NCI-H526 (cell line): ENCODE measurements at places on chromosomes 7 and 10.

GRCh38 chr7:28177836-28178235, 2.8 kb downstream of the JAZF1 start:
- no peak for DNase-seq

- no peak for DNase-seq
Observed at GRCh38 chr10:12360461-12360860, 11.1 kb downstream of the CAMK1D start.

GRCh38 chr7:132805766-132806165, 229.5 kb upstream of the PLXNA4 start:
- no peak for DNase-seq

- DNase-seq = no peak
Observed at GRCh38 chr10:123655751-123656150, 10.4 kb upstream of the GPR26 start.

GRCh38 chr10:73648975-73649829, 6.6 kb downstream of the SYNPO2L start:
- DNase-seq = no peak

GRCh38 chr10:24814568-24815313, 91.1 kb upstream of the ARHGAP21 start:
- no peak for DNase-seq

- DNase-seq = no peak
Observed at GRCh38 chr7:143399151-143399550, 9.5 kb downstream of the EPHA1 start.

- DNase-seq = no peak
Observed at GRCh38 chr10:123760356-123761037, 94.3 kb downstream of the GPR26 start.

DNA sequence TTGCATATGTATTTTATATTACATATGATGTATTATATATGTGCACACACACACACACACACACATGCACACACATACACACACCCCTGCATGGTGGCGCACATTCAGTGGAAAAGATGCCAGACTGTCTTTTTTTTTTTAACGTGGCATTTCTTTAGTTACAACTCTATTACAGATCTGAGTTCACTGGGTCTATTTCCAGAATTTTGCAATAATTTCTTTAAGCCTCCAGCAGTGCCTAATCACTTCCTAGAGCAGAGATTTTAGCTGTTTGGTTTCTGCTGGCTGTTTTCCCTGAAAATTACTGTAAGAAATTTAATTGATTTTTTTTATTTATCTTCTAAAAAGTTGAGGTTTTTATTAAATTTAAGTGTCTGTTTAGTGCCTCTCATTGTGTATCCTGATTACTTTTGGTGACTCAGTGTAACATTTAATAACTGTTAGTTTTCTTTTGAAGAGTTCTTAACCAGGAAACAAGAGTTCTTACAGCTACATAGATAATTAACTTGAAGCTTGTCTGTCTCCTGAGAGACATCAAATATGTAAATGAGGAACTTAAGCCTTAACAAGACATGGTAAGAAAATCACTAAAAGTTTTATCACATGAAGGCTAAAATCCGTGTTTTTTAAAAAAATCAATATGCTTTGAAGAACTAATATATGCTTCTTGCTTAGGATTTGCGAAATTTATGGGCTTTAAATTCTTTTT, 232.0 kb downstream of the MDFIC start:
- no peak for DNase-seq

DNA sequence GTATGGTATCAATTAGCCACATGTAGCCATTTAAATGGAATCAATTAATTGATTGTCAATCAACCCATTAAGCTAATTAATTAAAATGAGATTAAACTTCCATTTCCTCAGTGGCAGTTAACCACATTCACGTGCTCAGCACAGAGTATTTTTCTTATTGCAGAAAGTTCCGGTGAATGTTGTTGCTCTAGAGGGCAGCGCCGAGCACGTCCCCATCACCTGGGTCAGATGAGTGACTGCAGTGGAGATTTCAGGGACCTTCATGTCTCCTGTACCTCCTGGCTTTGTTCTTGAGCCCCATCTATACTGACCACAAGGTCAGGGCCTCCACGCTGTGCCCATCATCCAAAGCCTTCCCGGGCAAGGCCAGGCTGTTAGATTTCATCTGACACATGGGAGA, 168.8 kb upstream of the MKI67 start:
- DNase-seq = no peak

- no peak for DNase-seq
Observed at GRCh38 chr10:122308417-122309141, 37.5 kb downstream of the BTBD16 start.

DNA sequence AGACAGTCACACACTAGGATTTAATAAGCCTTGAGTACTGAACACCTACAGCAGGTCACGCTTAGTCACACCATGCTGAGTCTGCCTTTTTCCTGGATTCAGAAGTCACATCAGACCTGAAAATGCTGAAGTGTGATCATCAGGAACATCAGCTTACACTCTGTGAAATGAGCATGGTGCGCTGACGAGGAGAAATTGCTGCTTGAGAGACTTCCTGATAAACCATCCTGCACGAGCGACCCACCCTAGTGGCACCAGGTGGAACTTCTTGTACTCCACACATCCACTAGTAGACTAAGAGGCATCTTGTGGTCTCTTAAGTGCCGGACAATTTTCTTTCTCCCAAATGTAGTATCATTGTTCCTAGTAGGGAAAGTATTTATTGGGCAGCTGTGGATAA, 51.8 kb upstream of the MRLN start:
- DNase-seq = peak; percentile 5

- DNase-seq = no peak
Observed at GRCh38 chr7:158074896-158075632, 512.6 kb downstream of the PTPRN2 start.

DNA sequence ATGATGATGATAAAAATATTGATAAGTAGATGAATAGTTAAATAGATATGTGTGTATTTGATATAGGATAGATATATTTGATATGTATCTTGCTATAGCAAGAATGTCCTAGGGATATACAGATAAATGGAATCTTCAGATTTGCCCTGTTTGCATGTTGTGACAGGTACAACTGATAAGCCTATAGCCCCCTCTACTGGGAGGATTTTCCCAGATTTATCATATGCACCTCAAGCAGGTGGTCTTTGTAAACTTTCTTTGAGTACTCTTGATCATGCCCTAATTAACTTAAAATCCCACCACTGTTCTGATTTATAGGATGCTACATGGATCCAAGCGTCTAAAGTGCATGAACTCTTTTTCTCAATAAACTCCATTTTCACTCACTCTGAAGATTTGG, 1050.7 kb downstream of the SORCS3 start:
- DNase-seq = peak; percentile 26

- no peak for DNase-seq
Observed at GRCh38 chr7:12207046-12207445, 4.0 kb upstream of the TMEM106B start.

DNA sequence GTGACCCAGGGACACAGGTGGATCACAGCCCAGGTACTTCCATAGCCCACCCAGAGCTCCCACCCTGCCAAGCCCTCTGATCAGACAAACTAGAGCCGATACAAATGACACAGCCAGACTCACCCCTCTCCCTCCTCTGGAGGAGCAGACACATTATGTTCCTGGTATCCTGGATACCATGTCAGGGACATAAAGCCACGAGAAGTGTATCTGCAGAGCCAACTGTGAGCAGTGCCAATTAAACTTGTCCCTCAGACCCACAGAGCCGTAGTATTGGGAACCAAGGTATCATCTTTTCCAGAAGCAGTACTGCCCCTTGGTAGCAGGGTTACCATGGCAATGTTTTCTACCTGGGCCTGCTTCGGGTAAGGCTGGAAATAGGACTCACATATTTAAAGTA, 47.3 kb upstream of the CPXM2 start:
- DNase-seq = no peak

GRCh38 chr10:43000651-43001426, 76.0 kb upstream of the RET start:
- DNase-seq = no peak

- DNase-seq = no peak
Observed at GRCh38 chr10:29041616-29042015, 247.3 kb upstream of the LYZL1 start.

DNA sequence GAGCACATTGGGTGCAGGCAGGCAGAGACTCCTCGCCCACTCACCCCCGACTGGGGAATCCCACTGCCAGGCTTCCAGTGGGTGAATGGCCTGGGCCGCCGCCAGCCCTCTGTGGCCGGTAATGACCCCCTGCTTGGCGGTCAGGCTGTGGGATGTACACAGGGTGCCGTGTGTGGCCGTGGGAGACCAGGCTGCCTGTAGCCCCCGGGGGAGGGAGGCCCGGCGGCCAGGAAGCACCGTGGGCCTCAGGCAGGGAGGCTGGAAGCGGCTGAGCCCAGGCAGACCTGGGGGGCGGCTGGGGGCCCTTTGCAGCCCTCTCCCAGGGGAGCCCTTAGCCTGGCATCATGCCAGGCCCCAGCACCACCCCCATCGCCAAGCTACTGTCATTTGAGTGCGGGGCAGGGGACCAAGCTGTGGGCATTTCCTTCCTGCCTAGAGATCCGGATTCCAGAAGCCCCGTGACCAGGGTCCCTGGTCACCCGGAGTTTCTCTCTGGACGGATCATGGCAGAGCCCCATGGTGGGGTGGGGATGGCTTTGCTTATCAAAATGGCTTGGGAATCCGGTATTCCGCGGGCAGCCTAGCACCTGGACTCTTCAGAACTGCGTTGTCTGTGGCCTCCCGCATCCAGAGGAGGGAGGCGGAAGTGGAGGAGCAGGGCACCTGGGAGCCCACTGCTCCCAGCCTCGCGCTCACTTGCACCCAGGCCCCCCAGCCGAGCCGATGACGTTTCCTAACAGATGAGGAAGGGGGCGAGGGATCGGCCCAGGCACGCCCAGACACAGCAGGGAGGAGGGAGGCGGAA, 1.1 kb downstream of the TTYH3 start:
- DNase-seq = peak; percentile 76

DNA sequence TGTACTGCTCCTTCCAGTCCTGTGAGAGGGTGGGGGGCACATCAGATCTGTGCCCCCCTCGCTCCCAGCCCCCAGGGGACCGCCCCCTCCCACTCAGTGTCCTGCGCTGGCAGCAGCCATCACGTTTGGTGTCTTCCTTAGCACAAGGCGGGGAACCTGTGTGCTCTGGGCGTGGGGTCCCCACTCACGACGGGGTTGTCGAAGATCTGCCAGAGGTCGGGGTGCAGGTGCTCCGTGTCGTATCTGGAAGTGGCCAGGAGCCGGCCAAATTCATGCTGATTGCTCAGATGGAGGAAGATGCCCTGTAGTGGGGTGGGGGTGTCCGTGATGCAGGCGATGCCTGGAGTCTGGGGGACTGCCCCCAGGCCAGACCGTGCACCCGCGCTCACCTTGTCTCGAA, 7.2 kb downstream of the PLOD3 start:
- DNase-seq = no peak

DNA sequence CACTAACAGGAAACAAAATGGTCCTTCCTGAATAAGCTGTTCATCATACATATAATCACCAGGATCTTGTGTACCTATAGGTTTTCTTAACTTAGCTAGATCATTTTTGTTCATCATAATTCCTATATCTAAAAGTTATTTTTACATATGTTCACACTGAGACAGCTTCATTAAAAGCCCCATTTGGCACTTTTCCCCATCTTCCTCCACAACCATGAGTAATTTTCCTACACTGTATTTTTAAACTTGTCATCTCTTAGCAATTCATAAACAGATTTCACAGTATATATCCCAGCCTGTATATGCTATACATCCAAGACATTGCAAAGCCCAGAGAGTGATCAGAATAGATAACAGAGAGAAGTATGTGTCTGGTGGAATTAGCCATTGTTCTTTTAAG, 28.3 kb downstream of the ZNF365 start:
- no peak for DNase-seq

- DNase-seq = no peak
Observed at GRCh38 chr10:3902054-3902808, 117.2 kb upstream of the KLF6 start.

DNA sequence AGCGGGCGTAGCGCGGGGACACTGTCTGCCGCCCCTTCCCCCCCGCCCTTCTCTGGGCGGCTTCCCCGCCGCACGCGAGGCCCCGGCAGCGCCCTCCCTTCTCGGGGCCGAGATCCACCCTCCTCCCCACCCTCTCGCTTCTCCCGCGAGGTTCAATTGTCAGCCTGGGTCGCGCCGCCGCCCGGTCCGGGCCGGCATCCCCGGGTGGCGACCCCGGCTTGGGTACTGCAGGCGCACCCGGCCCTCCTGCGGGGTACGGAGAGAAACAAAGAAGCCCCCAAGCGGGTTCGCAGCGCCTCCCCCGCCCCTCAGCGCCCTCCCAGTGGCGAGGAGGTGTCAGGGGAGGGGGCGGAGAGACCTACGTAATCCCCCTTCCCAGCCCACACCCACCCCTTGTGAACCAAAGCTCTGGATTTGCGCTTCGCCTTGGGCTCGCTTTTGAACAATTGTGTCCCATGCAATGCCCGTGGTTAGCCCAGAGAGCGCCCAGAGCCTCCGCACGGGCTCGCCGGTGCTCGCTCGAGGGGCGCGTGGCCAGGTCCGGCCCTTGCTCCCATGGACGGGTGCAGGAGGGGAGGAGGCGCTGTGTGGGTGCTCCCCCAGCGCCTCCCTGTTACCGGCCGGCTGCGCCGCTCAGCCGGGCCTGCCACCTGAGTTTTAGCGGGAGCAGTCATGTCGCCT, 634 bp downstream of the HECW1 start:
- no peak for DNase-seq

- DNase-seq = peak; percentile 89
Observed at GRCh38 chr10:32961895-32962369, 3.9 kb upstream of the ITGB1 start.

DNA sequence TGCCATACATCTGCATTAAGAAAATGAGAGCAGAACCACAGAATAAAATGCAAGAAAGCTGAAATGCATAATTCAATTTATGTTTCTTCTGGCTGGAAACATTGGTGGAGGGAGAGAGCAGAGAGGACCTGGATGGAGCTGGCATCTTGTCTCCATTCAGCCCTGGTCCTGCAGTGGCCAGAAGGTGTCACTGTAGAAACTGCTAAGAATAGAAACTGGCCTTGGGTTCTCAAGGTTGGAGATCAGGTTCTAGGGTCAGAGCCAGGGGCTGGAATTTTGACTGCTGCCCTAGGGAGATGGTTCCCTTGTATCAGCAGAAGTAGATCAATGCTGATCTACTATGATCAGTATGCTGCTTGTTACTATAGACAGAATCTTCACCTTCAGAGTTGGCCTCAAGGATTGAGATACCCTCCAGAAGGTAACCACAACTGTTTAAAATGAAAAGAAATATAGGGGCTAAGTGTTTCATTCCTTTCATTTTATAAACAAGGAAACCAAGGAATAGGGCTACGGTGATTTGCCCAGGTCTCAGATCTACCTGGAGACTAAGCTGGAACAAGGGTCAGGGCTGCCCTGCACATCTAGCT, 13.1 kb downstream of the TAS2R41 start:
- DNase-seq = no peak
